Islet precursor cell (in vitro differentiated cells): ENCODE measurements at places on chromosomes 13 and 19.

GRCh38 chr19:36073121-36073876 lies 18.6 kb downstream of the WDR62 start:
- DNase-seq, result no peak

GRCh38 chr13:110312339-110313031 lies 5.4 kb downstream of the COL4A2 start:
- DNase-seq, result peak; percentile 97

DNA sequence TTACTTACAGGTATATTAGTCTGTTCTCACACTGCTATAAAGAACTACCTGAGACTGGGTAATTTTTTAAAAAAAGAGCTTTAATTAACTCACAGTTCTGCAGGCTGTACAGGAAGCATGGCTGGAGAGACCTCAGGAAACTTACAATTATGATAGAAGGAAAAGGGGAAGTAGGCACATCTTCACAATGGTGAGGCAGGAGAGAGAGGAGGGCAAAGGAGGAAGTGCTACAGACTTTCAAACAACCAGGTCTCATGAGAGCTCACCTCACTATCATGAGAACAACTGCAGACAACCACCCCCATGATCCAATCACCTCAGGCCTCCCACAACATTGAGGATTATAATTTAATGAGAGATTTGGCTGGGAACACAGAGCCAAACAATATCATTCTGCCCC lies 511.7 kb downstream of the SLITRK6 start:
- no peak for DNase-seq

DNA sequence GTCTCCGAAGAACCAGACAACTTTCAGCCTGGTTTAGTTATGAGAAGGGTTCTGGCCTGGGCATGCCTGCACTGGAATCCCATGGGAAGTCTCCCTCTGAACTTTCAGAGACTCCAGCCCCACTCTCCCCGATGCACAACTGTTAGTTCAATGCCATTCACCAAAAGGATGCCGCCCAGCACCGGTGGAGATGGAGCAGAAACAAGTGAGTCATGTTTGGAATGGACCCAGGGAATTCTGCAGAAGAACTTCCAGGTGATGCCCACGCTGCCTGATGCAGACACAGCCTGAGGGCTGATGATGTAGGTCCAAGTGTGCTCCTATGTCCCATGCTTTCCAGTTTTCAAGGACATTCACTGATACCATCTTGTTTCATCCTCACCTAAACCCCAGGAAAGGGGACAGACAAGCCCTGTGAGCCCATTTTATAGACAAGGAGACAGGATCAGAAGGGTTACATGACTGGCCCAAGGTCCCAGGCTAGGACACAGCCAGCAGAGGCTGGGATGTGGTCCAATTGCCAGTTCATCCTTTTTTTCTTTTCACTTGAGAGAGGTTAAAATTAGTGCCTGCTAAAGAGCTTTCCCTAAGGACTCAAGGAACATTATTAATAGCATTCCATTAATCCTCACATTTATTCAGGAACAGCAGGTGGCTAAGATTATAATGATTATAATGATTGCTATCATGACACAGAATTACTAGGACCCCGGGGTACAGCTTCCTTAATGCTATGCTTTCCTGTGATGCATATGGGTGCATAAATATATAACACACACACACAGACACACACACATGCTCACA lies 39.5 kb downstream of the SIAH3 start:
- no peak for DNase-seq

- no peak for DNase-seq
Measured at GRCh38 chr19:55350620-55351315, 3.8 kb downstream of the COX6B2 start.

DNA sequence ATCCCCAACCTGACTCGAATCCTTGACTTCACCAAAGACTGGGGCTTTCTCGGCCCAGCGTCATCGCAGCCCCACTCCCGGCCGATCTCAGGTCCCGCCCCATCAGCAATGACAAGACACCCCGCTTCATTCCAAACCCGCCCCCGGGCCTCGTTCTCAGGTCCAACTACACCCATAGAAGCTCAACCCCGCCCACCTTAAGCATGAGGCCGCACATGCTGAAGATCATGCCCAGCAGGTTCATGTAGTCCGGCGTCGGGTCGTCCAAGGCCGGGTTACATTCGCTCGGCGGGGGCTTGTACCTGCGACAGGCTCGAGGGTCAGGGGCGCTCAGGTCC lies 2.3 kb downstream of the WDR83 start:
- DNase-seq, result no peak

- no peak for DNase-seq
Measured at GRCh38 chr13:98761986-98762616, 9.6 kb upstream of the SLC15A1 start.
